Gastroesophageal sphincter (tissue), 4 donors: ENCODE measurements at places on chromosomes 7 and 10.

DNA sequence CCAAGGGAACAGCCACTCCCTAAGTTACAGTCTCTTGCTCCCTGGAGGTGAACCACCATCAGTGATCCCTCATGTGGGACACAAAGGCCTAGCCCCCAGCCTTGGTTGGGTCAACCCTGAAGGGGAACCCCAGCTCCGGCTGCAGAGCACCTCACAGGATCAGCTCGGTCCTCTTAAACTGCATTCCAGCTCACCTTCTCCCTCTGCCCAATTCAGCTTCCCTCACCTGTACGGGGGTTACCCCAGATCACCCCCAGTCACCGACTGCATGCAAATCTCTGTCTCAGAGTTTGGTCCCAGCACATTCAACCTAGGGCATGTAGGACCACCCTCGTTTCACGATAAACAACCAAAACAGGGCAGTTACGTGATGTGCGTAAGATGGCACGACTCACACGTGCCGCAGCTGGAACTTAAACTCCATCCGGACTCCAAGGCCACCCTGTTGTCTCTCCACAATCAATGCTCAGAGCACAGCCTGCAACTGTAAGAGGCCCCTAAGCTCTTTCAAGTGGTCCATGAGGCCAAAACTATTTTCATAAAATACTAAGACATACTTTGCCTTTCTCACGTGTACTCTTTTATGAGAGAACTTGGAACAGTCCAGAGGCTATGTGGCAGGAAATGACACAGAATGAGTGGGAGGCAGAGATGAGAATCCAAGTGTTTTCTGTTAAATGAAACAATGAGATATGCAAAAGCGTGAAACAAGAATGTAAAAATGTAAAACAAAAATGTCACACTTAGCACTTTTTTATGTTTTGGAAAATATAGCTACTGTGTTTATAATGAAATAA, 285.2 kb downstream of the PTPRN2 start:
- ATAC-seq = no peak

- ATAC-seq = no peak
Measured at GRCh38 chr7:136883046-136883445, 14.6 kb downstream of the CHRM2 start.

DNA sequence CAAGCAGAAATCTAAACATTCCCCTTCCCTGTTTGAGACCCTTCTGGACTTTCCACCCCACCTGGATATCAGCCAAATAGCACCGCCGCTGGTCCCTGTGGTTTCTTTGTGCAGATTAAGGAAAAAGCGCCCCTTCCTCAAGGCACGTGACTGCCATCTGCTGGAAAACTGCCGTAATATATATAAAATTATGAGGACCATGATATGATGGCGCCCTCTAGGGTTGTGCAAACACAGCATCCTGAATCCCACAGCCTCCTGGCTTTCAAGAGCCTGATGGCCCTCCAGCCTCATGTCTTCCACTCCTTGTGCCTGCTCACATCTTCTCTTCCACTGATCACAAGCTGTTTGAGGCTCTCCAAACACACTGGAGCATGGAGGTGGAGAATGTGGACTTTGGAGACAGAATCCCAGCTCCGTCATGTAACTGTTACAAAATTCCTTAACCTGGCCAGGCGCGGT, 121.3 kb downstream of the MYL10 start:
- ATAC-seq = no peak

- peak; percentile 99 for ATAC-seq
Measured at GRCh38 chr10:3172446-3173170, at the start of gene PITRM1. PITRM1 (minus strand) TSS chr10:3172782; CDS start chr10:3172772, 10 bp downstream.

DNA sequence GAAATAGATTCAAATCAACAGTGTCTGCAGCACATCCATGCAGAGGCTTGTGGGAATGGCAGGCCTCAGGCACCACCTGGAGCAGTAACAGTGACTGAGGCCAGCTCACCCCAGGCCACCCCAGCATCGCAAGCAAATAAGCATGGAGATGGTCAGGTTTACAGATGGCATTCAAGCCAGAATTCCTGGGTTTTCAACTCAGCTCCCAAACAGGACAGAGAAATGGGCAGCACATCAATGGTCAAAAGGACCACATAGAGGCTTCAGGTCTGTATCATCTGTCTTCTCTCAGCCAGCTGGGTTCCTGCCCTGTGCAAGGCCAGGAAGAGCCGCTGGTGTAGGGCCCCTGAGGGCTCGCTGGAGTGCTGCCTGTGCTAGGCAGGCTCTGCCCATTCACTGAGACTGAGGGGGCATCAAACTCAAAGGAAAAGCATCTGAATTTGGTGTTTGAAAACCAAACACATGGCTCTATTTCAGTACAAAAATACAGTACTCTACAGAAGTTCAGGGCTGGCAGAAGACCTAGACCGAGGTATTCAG, 112.5 kb downstream of the KMT2E start:
- no peak for ATAC-seq

- ATAC-seq = no peak
Measured at GRCh38 chr10:4170633-4171314, 385.8 kb upstream of the KLF6 start.

GRCh38 chr10:30017966-30018365, 41.4 kb downstream of the JCAD start:
- no peak for ATAC-seq

GRCh38 chr7:88216276-88216675, 3.6 kb downstream of the SRI start:
- ATAC-seq = no peak

DNA sequence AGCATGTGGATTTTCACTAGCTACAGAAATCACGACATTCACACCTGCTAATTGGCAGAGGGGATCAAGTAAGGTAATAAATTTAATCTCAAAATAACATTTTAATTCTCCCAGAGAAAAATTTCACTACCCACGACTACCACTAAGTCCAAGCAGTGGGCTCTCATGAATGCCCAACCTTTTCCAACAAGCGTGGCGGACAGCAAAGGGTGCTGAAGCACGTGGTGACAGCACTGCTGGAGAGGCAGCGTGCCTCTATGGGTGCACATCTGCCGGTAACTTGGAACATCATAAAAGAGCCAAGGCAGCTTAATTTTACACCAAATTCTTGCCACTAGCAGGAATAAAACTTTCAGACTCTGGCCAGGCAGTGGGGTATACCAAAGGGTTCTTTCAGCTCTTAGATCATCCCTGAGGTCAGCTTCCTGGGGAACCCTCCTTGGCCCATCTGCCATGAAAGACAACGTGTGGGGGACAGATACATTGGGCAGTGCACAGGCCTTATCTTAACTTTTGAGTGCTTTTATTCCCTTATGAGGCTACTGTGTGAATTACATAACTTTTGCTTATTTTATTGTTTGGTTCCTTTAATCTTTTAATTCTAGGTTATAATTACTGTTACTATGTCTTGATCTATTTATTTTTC, 206.7 kb upstream of the KCTD7 start:
- ATAC-seq = no peak

GRCh38 chr7:11430112-11430511, 401.9 kb downstream of the THSD7A start:
- no peak for ATAC-seq

- no peak for ATAC-seq
Measured at GRCh38 chr10:35770817-35771355, 128.8 kb upstream of the FZD8 start.

GRCh38 chr7:83655951-83656556, 7.1 kb upstream of the SEMA3E start:
- ATAC-seq = peak; percentile 62

DNA sequence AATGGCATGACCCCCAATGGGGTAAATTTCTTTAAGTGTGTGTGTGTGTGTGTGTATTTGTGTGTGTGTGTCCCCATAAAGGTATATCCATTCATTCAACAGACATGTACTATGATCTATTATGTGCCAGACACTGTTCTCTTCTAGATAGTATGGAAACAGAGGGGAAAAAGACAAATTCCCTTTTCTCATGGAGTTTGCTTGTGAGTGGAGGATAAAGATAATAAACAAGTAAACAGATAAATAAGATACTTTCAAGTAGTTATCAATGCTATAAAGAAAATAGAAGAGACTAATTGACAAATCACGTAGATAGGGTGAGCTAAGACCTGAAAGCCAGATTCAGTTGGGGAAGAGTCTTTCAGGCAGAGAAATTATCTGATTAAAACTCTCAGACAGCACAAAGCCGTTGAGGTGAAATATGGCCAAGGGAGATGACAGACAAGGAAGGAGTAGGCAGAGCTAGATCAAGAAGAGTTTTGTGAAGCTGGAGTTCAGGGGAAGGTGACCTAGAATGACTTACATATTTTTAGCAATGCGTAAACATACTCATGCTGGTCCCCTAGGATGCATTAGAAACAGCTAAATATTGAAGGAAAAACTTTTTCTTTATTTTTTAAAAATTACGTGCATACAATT, 45.2 kb upstream of the DMTF1 start:
- no peak for ATAC-seq

DNA sequence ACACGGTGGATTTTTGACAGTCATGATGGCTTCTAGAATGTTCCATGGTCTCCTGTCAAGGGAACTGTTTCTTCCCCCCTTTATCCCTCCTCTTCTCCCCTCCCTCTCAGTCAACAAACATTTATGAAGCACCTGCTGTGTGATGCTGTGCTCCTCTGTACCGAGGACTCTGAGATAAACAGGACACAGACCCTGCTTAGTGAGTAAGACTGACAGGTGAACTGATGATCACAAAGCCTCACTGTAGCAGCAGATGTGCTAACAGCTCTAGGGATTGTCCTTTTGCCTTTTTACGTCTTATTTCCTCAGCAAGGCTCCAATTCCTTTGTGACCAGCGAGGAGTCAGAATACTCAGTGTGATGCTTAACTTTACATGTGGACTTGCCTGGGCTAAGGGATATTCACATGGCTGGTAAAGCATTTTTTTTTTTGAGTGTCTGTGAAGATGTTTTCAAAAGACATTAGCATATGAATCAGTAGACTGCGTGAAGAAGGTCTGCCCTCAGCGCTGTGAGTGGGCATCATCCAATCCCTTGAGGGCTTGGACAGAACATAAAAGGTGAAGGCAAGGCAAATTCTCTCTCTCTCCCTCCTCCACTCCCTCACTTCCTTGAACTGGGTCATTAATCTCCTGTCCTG, 170.1 kb downstream of the ADRA2A start:
- no peak for ATAC-seq

DNA sequence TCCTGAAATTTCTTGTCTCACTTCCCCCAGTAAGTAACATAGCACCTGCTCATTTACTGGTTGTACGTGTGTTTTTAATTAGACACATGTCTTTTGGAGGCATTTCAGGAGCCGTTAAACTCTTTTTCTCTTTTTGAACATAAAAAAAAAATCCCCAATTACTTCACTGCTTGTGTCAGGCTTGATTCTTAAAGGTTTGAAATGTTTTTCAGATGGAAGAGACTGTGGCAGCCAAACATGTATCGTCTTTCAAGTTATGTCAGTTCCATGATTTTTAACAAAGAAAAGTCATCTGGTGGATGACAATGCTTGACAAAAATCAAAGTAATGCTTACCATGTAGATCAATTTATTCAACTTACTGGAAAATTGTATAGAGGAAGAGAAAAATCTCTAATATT, 585.8 kb downstream of the GATA3 start:
- ATAC-seq = no peak

DNA sequence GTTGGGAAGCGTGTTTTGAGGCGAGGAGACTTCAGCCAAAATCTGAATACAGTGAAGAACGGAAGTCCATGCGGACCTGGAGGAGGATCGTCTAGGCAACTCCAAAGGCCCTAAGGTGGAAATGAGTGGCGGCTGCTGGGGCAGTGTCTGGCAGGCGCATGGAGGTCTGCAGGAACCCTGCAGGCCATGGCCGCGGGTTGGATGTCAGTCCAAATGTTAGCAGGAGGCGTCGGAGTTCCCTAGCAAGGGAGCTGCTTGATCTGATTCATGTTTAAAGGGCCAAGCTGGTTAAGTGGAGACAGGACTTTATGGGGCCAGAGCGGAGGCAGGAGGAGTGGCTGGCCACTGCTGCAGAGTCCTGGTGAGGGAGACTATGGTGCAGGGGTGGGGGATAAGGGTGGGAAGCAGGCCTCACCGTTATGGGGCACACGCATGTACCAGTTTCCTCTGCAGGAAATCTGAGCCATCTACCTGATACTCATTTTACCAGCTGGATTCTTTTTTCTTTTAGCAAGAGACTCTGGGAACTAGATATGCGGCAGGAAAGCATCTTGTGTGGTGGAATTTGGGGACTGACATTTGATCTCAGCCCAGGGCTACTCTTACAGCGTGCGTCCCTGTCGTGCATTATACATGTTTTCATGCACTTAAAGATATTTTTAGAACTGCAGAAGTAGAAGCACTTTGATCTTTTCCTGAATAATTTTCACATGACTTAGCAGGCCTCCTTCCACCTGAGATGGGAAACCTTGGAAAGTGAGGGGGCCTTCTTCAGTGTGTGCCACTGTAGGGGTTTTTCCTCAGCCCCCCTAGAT, 6.6 kb upstream of the REPIN1 start:
- ATAC-seq = no peak

GRCh38 chr7:336810-337566, 47.0 kb downstream of the FOXL3 start:
- ATAC-seq = no peak

DNA sequence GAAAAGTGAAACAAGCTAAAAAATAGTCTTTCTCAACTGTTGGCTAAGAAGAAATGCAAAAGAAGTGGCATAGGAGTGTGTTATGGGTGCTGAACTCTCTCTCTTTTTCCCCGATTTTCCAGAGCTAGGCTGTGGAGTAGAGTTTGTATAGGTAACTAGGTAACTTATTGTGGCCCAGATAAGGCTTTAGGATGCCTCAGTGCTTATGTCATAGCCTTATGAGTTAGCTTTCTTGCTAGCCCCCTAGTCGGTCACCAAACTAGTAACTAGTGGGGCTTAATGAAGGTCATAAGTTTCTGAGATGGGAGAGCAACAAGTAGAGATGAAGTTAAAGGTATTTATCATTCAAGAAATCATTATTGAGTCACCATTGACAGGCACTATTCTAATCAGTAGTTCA, 32.4 kb downstream of the BPGM start:
- ATAC-seq = no peak

- peak; percentile 13 for ATAC-seq
Measured at GRCh38 chr10:24988831-24989640, 26.9 kb downstream of the ENKUR start.

GRCh38 chr10:124071141-124071540, 22.3 kb downstream of the CHST15 start:
- no peak for ATAC-seq

- no peak for ATAC-seq
Measured at GRCh38 chr10:112115781-112116385, 67.7 kb downstream of the GPAM start.

DNA sequence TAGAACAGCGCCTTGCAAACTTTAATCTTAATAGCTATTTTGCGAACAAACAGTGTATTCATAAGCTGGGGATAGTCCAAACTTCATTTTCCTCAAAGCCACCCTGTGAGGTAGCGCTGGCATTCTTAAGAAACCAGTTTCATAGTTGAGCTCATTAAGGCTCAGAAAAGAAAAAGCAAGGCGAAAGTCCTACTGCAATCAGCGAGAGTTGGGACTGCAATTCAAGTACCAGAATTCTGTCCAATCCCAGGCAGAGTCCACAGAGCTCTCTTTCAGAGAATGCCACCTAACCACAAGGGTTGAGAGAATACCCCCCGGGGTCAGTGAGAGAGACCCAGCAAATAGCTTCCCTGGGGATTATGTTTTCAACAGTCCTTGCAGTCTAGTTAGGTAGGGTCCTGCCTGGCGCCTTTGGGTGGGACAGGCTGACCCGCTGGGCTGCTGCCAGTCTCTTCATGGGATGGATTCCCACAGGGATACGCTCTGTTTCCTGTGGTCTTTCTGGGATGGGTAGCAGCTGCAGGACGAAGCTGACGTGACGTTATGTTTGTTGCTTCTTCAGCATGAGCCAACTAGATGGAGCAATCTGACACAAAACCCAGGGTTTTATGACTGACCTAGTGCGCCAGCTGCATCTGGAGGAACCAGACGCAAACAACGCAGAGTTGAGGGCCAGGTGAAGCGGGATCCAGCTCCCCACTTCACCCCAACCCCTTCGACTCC, 16.0 kb downstream of the BMPER start:
- peak; percentile 60 for ATAC-seq
